ENCODE measurements at places on chromosomes 6 and 20.

GRCh38 chr6:53959717-53960116, 151.5 kb upstream of the MLIP start:
- DNase-seq = peak; percentile 38

GRCh38 chr6:29301316-29301715, at the start of gene OR14J1:
TSS of gene OR14J1 (plus strand) at chr6:29301701. CDS start at chr6:29306690, 4,989 bp downstream.
- no peak for DNase-seq

- peak; percentile 60 for DNase-seq
Measured at GRCh38 chr6:2718334-2719092, 32.2 kb downstream of the MYLK4 start.

DNA sequence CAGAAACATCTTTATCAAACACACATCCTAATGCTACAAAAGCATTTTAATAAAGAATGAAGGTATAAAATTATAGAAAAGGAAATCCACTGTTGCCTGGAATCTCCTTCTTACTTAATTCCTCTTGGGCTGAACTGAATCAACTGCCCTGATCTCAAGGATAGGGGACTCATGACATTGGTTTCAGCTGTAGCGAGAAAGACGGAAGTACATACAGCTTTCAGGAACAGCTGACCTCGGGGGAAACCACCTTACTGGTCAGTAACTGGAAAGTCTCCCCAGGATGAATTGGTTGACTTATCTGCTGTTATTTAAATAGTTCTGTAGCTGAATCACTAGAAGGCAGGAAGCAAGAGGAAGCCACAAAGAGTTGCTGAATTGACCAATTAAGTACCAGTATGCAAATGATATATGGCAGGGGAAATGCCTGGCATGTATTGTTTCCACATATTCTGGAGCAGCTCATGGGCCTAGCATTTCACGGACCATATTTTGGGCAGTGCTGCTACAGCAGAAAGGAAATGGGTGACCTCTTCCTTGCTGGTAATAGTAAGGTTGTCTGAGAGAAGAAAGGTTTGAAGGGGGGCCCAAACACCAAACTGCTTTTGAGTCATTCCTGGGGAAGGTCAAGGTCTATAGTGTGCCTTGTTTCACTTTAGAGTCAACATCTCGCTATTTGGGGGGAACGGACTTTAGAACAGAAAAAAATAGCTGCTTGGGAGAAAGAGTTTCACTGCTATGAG, 43.7 kb upstream of the MAP7 start:
- DNase-seq = peak; percentile 100

DNA sequence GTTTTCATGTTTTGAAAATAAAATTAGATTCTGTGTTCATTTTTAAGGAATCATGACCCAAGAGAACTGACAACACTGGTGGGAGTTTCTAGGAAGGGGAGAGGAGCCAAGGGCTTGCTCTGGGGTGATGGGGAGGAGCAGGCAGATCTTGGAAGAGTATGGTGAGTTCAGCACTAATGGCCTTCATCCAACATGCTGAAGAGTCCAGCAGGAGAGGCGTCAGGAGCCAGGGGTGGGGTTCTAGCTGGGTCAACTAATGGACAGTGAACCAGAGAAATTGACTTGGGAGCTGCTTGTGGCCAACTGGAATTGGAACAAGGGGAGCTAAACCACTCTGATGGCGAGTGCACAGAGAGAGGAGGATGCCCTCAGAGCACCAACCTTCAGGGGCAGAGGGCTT, 107.1 kb downstream of the MRPL14 start:
- no peak for DNase-seq

GRCh38 chr6:79574630-79575225, 37.5 kb upstream of the LCA5 start:
- DNase-seq = peak; percentile 92

- DNase-seq = no peak
Measured at GRCh38 chr6:107690643-107691061, 133.5 kb downstream of the SCML4 start.

DNA sequence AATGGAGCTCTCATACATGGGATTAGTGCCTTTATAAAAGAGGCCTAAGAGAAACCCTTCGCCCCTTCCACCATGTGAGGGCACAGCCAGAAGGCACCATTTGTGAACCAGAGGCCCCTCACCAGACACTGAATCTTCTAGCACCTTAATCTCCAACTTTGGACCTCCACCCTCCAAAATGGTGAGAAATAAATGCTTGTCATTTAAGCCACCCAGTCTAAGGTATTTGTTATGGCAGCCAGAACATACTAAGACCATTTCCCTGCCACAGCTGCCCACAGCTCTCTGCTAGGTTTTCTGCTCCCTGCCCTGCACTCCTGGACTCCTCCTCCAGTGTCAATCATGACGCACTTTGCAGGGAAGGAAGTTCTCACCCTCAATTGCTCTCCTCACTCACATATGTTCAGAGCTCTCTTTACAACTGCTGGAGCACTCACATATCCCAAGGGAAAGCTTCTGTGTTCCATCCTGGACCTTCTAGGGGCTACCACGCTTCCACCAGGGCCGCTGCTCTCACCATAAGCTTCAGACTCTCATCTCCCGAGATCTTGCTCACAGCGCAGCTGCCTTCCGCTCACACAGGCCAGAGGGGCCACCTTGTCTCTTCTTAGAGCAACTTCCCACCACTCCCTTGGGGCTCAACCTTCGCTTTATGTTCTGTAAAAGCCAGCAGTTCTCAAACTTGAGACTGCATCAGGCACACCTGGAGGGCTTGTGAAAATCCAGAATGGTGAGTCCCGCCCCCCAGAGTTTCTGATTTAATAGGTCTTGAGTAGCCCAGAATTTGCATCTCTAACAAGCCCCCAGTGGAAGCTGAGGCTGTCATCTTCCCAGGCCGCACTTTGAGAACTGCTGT, 1.6 kb upstream of the LY86 start:
- DNase-seq = no peak

DNA sequence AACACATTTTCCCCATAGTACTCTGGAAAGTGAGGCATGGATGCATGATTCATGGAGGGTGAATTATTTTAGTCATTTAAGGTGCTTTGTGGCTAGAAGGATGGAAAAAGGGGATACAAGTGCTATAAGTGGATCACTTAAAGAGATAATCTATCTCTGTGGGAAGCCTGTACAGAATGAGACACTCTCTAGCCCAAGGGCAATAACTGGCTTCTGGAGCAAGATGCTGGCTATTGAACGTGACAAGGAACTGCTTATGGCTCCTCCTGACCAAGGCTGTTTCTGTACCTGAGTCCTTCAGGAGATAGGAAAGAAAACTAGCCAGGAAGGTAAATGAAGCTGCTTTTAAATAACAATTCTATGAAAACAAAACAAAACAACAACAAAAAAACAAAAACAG, 590.7 kb downstream of the EYS start:
- no peak for DNase-seq

- no peak for DNase-seq
Measured at GRCh38 chr20:17423782-17424181, 107.4 kb downstream of the BFSP1 start.

GRCh38 chr20:21325296-21325695, 22.2 kb downstream of the XRN2 start:
- DNase-seq = peak; percentile 43

- DNase-seq = peak; percentile 31
Measured at GRCh38 chr6:149166747-149167146, 150.8 kb upstream of the TAB2 start.

DNA sequence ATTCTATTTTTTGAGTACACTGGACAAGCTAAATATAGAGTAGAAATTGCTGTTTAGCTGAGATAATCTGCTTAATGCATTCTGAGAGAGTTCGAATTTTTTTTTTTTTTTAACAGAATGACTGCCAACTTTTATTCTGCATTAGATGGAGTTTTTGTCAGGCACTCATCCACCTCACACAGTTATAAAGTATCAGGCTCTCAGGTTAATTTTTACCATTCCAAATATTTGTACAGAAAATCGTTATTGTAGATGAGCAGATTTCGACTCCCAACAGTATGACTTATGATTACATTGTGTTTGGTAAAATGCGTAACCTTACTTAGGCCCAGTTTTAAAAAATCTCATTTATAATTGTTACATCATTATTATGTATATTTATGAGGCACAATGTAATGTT, 1731.0 kb downstream of the GRIK2 start:
- DNase-seq = no peak

- DNase-seq = peak; percentile 99
Measured at GRCh38 chr6:73798592-73798991, 102.6 kb downstream of the CD109 start.

- DNase-seq = no peak
Measured at GRCh38 chr6:113588646-113589045, 268.5 kb upstream of the MARCKS start.

GRCh38 chr6:135145063-135145800, 35.9 kb upstream of the MYB start:
- DNase-seq = peak; percentile 60

GRCh38 chr6:3125815-3126214, 7.3 kb downstream of the BPHL start:
- DNase-seq = no peak

- no peak for DNase-seq
Measured at GRCh38 chr6:84526631-84527030, 237.8 kb downstream of the TBX18 start.

DNA sequence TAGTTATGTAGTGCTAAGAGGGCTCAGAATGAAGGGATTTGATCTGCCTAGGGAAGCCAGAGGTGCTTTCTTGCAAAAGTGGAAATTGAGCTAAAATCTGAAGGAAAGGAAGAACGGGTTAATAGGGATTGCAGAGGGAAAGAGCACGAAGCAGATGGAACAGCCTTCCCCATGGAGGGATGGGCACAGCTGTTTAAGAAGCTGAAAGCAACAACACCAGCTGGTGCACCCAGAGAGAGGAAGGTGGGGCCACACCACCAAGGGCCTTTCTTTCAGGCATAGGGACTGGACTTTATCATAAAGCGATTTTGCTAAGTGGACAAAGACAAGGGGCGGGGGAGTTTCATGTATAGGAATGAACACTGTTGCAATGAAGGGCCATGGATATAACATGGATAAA, 65.8 kb upstream of the SNRPB2 start:
- DNase-seq = no peak

GRCh38 chr6:75543311-75543710, 49.7 kb upstream of the FILIP1 start:
- DNase-seq = no peak

DNA sequence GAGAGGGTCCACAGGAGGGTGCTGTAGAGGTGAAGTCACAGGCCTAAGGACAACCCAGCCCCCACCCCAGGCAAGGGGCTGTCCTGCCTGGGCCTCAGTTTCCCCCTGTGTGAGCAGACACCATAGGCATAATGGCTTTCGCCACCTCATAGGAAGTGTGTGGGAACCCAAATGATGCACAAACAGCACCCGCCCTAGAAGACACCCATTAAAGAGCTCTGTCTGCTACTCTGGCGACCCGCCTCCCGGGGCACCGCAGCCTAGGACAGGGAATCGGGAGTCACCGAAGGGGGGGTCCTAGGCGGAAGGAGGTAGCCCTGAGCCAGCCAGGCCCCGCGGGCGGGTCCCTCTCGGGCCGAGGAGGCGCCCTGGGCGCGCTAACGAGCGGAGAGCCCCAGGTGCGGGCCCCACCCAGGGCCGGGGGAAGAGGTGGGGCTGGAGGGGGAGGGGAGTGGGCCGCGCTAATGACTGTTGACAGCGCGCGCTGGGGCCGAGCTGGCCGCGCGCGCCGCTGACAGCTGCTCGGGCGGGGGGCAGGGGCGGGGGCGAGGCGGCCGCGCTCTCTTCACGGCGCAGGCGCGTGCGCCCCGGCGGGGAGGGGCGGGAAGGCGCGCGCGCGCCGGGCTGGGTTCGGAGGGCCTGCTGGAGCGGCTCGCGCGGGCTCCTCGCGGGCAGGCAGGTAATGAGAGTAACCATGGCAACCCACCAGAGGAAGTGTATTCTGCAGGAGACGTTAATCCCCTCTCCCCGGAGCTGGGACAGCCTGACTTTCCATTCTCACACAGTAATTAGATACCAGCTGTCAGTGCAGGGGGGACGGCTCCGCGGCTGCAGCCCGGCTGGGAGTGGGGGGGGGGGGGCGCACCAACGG, 48.9 kb downstream of the NOL4L start:
- DNase-seq = no peak

DNA sequence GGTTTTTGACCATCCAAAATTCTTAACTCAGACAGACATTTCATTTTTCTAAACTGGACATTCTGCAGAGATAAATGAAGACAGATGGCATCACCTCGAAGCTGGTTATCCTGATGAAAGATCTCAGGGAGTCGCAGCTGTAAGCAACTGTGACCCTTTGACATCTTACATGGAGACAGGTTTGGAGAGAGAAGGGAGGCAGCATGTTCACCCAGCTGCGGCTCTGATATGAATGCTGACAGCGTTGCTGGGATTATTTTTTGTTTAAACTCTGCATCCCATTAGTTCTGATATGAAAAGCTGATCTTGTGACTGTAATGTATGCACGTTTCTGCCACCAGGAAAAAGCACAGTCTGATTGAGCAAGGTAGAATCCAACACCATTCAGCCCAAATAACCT, 89.4 kb downstream of the C6orf118 start:
- no peak for DNase-seq

- DNase-seq = no peak
Measured at GRCh38 chr6:128144320-128144719, 243.5 kb upstream of the THEMIS start.

DNA sequence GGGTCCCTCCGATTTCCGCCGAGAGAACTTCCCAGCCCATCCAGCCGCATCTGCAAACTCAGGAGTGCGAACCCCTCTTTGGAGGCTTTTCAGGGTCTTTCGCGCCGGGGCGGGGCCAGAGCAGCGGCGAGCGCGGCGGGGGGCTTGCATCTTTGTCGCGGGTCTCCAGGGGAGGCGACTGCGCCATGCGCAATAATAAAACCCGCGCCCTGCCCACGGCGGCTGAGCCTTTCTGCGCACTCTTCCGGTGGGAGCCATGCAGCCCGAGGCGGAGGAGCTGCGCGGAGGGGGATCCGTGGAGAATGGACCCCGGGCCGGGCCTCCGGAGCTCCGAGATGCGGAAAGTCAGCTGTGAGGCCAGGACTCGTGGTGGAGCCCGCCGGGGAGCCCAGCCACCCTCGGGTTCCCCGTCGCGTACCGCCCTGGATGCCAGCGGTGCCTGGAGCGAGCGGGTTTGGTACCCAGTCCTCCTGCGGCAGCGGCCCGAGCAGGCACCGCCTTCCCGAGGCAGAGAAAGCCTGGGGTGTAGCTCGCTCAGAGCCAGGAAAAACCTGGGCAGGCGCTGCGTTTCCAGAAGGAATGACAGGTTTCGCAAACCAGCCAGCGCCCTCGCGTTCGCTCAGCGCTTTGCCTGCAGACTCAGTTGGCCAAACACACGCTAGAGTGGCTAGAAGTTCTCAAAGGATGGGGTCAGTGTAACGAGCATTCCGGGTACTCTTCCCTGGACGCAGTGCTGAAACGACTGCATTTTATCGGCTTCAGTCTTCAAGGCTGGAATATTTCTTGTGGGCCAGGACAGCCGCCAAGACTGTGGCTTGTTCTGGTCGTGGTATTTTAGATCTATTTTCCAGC, 1.2 kb downstream of the AKAP12 start:
- DNase-seq = peak; percentile 82

GRCh38 chr6:92427453-92427852, 991.9 kb downstream of the EPHA7 start:
- no peak for DNase-seq
